Amniotic epithelial cell (primary cell): ENCODE measurements at places on chromosomes 13 and 19.

DNA sequence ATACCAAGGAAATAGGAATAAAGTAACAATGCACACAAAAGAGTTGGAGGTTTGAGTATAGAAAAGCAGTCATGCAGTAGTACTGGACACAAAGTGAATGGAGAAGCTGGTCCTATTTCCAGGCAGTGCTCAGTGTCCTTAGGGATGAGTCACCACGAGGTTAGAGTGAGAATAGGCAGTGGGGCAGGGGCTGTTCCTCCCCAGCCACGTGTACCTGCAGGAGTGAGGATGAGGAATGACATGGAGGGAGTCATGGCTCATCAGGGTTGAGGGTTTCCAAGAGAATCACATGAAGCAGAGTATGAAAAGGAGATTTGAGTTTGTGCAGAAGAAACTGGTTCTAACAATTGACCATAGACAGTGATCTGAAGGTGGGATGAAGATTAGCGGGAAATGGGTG is 74.8 kb upstream of the ZNF835 start:
- DNase-seq, result no peak

DNA sequence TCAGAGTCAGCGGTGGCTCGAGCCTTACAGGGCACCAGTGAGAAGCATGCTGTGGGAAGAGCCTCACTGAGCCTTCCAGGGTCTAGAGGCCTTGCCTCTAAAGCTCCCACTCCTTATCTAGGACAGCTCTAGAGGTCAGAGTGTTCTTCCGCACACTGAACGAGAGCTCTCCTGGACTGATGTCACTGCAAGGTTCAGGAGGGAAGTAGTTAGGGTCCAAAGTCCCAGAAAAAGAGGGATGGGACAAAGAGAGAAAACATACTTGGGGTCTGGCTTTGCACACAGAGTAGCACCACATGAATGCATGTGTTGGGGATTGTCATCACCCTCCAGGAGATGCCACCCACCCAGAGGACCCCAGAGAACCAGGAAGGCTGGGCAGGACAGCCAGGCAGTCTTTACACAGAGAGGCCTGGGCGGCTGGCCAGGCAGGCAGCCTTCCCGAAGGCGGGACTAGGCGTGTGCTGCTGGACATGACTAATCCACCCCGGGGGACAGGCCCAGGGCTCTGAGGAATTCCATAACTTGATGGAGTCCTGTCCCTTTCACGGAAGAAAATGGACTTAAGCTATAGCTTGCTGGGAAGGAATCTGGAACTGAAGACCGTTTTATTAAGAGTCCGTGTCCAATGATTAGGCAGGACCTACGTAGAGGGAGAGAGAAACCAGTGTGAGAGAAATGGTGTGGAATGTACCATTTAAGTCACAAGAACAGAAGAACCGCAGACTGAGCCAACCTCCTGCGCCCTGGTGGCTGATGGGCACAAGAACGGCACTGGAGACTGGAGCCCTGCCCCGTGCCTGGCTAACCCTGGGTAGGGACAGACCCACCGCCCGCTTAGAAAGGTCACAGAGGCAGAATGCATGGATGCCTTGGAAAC is 16.6 kb upstream of the EPHX3 start:
- DNase-seq, result peak; percentile 76

- no peak for DNase-seq
Observed at GRCh38 chr13:28049880-28050875, 50.2 kb downstream of the FLT3 start.

DNA sequence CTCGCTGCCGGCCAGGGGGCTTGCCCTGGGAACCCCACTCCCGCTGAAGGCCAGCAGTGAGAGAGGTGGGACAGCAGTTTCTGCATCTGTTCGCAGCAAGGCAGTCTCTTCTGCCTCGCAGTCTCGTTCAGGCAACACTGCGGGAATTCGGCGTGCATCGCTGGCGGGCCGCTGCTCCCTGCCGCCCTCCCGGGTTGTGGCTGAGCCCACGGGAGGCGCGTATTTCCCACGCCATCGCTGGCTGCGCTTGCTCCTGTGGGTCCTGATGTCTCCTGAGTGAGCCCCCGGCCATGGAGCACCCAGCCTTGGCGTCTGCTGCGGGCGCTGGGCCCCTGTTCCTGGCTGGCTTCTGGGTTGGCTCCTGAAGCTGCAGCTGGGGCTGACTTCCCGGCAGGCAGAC is 227.9 kb downstream of the TEX29 start:
- DNase-seq, result no peak

DNA sequence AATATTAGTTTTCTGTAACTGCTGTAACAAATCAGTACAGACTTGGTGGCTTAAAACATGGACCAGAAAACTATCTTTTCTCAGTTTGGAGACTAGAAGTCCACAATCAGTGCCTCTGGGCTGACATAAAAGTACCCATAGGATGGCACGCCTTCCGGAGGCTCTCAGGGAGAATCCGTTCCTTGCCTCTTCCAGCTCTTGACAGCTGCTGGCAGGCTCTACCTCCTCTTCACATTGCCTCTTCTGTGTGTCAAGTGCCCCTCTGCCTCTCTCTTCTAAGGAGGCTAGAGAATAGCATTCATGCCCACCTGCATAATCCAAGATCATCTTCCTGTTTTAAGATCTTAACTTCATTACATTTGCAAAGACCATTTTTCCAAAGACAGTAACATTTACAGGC is 1194.2 kb downstream of the EFNB2 start:
- no peak for DNase-seq

DNA sequence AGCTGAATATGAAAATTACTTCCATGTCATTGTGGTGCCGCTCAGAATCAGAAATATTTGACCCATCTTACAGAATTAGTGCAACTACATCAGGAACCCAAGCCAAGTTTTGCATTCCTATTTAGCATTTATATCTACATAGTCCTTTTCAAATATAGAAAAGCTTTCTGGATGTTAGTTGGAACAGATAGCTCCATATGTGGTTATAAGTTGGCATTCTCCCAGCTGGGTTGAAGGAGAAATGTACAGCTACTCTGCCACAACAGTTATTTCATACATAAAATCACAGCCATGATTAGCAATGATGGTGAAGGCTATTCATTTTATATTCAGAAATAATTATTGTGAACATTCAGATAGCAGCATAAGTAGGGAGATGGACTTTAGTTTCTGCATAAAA is 28.2 kb downstream of the HPN start:
- DNase-seq, result no peak

- no peak for DNase-seq
Observed at GRCh38 chr13:110424569-110425443, 117.7 kb downstream of the COL4A2 start.

DNA sequence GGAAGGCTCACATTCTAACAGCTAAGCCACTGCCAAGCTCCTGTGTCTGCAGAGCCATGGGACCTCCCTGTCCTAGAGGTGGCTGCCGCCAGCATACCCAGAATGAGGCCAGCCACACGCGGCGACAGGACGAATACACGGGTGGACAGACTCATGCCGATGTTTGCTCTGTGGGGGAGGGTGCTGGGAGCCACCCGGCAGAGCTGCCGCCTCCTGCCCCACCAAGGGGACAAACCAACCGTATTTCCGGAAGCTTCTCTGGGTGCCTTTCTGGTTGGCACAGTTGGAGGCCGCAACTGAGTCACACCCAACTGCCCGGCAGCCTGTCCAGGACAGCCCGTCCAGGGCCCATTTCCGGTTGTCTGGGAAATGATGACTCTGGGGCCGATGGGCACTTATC is 20.3 kb downstream of the C13orf46 start:
- DNase-seq, result no peak

DNA sequence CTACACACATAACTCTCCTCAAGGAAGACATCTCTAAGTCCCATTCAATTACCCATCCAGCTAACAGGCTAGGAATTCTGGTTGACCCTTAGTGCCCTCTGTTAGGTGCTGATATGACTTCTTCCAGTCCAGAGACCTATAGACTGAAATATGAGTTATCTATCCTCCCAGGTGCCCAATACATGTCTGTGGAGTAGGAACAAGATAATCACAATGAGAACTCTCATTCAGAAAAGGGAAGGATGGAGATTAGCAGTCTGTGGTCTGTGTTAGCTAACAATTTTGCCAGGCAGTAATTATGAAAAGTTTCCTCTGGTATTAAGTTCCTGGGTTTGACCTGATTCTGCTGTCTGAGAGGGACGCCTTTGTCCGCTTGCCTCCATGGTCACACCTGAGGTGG is 44.2 kb upstream of the SLAIN1 start:
- no peak for DNase-seq
